ENCODE measurements at places on chromosomes 11 and 22.

DNA sequence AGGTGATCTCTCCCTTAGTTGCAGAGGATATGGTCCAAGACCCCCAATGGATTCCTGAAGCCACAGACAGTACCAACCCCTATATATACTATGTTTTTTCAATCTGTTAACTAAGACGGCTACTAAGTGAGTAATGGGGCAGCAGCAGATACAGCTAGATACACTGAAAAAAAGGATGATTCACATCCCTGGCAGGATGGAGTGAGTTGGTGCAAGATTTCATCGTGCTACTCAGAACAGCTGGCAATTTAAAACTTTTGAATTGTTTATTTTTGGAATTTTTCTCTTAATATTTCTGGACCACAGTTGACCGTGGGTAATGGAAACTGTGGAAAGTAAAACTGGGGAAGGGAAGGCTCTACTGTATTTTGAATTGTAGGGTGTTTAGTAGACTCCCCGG lies 17.0 kb upstream of the TMEM218 start:
- no peak for DNase-seq

GRCh38 chr11:127063241-127063640 lies 62.7 kb upstream of the KIRREL3 start:
- no peak for DNase-seq

DNA sequence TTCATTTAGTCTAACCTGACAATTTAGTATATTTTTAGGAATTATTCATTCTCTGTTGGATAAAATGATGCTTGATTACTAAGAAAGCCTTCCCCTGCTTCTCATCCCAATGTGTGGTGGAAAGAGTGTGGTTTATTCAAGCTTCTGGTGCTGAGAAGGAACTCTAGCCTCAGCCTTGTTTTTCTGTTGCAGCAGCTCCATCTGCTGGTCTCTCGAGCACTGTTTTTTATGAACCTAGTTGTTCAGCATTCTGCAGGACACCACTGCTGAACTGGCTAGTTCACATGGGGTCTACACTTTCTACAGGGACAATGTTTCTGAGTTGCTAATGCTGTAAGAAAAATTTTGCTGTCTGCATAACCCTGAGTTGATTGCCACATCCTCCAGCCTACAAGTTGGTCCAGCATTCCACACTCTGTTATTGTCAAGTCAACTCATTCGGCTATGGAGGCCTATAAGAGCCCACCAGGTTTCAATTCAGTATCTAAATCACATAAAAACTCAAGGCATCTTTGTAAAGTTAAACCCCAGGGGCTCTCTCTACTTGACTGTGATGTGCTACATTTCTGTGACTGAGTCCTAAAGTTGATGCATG lies 14.3 kb downstream of the OR2AG2 start:
- peak; percentile 47 for DNase-seq

GRCh38 chr22:44701187-44701790 lies 715 bp upstream of the PRR5 start:
- no peak for DNase-seq

- peak; percentile 15 for DNase-seq
These were observed 94.2 kb downstream of the FCHSD2 start for GRCh38 chr11:73047773-73048371.

GRCh38 chr22:41140365-41140957 lies 48.1 kb downstream of the EP300 start:
- DNase-seq, result no peak

DNA sequence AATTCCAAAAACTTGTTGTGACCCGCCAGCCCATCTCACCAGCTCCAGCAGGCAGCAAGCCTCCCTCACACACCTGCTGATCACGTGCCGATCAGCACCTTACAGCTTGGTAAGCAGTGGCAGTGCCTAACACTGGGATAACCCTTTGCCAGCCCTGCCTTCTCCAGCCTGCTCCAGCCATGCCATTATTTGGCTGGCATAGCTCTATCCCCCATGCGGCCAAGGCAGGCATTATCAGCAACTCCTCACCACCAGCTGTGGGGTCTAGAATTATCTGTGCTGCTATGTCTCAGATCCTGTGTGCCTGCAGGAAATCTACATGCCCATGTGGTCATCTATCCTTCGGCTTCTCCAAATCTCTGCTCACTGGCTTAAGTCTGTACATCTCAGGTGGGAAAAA lies 215.0 kb downstream of the ST3GAL4 start:
- DNase-seq, result no peak

DNA sequence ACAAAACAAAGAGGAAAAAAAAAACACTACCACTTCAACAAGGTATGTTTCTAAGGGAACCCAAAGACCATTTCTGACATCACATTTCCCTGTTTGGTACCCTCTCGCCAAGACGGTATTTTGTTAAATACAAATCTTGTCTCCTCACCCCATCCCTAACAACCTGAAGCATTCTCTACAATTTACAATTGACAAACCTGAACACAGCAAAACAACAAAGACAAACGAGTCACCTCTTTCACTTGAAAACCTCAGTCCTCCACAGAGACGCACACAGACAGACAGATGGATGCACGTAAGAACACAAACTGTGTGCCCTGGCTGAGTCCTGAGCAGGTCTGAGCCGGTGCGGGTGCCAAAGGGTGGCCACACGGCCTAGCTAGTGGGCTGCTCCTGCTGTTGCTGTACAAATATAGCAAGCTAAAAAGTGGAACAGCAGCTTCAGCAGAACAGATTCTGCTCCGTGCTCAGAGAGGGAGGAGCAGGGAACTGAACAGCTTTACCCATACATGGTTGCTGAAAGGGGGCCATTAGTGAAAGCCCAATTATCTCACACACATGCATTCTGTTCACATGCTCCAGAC lies 28.5 kb downstream of the CELF1 start:
- peak; percentile 52 for DNase-seq

- DNase-seq, result no peak
These were observed 5.9 kb downstream of the OR51T1 start for GRCh38 chr11:4887591-4887990.

DNA sequence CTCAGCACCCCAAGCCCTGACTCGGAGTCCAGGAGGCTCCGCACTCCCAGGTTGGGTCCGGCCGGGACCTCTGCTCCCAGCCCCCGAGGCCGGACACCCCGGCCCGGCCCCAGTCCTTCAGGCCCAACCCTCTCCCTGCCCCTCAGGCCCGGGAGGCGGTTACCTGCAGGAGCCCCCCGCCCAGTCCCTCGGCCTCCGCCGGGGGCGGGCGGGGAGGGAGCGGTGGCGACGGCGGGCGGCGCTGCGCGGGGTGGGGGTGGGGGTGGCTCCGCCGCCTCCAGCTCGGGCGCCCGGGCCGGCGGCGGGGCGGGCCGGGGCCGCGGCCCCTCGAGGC lies 310 bp downstream of the TCF20 start:
- DNase-seq, result no peak

DNA sequence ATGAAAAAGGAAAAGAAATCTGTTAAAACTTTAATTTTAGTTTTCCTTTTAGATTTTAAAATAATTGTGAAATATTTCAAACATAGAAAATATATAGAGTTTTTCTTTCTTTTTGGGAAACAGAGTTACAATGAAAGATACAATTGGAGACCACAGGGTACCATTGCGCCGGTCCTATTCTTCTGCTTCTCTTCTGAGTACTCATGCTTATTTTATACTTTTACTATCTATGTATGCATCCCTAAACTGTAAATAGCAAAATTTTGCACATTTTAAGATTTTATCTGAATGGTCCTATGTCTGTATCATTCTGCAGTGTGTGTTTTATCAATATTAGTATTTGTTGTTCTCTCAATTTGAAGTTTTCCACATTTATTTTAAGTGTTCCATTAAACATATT lies 65.0 kb downstream of the EHF start:
- no peak for DNase-seq

DNA sequence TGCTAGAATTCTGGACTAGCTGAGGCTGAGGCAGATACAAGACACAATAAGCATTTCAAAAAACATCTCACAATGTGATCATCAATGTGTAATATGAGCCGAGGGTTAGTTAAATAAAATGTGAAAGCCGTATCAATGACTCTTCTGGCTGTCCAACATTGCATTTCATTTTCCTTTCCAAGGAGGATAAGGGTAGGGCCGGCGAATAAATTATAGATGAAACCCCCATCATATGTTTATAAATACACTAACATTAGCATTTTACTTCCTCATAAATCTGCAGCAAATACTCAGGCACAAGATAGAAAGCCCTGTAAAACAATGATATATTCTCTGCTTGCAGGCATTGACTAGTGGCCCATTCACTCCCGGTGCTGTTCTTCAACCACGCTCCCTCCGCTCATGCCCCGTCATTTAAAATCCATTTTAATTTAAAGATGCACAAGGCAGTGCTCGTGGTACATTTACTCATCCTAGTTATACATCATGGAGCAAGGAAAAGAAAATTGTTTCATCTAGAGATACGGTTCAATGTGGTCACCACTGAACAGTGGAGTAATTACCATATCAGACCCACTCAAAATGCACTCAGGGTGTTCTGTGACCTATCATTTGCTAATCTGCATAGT lies 59.9 kb upstream of the RCN1 start:
- DNase-seq, result no peak

DNA sequence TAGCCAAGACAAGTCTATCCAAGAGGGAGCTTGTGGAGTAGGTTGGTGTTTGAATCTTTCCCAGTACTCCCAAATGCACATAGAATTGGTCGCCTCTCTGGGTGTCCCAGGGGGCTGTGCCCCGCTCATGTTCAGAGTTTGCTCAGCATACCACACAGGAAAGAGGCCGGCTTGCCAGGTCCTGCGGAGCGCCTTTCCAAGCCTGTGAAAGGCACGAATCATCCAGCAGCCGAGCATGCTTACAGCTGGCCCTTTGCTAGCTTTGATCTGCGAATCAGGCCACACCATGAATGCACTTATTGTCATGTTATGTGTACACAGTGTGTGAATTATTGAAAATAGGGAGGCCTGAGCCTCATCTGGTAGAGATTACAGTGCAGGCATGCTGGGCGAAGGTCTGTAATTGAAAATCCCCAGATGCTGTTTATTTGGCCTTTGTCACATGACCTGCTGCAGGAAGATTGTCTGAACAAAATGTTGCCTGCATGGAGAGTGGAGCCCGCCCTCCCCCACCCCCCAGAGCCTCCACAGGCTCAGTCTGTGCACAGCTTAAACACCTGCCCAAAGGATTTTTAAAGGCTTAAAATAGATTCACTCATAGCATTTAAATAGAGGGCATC lies 163.3 kb upstream of the RASSF10 start:
- no peak for DNase-seq

DNA sequence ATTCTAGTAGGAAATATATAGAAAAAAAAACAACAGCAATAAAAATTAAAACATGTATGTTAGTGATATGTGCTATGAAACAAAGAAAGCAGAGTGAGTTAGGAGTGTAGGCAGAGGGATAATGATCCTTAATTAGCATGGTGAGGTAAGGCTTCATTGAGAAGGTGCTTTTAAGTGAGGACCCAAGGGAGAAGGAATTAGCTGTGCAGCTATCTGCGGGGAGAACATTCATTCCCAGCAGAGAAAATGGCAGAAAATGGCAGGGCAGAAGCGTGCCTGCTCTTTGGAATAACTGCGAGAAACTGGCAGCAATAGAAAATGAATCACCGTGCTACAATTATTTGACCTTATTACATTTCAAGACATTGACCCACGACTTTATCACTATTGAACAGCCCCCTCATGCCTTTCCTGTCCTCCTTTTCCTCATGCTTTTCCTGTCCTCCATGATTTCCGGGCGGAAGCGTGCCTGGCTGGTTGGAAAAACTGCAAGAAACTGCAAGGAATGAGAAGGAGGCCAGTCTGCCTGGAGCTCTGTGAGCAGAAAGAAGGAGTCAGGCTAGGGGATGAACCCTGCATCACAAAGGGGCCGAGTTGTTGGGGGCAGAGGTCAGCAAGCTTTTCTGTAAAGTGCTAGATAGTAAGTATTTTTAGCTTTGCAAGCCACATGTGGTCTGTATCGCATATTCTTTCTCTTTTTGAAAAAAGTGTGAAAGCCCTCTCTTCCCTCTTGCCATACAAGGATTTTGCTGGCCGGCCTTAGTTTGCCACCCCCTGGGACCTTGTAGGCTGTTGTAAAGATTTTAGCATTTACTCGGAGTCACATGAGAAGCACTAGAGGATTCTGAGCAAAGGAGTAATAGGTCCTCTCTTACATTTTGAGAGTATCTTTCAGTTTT lies 37.1 kb upstream of the SWAP70 start:
- DNase-seq, result no peak

DNA sequence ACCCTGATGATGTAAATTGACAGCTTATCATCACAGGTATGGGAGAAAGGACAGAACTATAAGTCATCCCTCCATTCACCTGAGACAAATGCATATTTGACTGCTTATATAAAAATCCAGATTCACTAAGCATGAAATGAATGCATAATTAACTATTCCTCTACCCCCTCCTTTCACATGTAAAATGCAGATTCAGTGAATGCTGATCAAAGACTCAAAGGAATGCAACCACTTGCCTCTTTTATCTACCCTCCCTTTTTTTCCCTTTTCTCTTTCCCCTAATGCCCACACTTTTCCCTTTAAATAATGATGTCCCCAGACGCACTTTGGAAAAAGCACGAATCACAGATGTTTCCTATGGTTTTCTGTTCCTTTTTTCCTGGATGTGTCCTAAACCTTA lies 4.5 kb upstream of the PLAAT4 start:
- DNase-seq, result no peak

GRCh38 chr11:96052921-96053651 lies 129.2 kb upstream of the MTMR2 start:
- DNase-seq, result no peak
